Stimulated activated CD4-positive, alpha-beta T cell treated with anti-CD3 and anti-CD28 coated beads, Interleukin-15, amount 100 ng/mL, for 1 hour (primary cell): ENCODE measurements at places on chromosomes 5 and 9.

DNA sequence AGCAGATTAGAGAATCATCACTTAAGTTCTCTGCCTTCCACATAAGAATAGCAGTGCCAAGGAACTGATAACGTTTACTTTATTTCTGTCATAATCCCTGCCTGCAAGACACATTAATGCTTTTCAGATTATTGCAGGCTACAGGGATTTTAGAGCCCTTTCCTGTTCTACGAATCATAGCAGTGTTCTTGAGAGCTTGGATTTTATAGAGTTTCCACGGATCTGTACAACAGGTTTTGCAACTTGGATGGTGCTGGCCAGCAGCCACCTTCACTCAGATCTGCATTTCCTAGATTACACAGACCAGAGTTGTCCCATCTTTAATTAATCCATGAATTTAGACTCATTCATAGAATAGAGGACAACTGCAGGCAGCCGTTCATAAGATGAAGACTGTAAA lies 38.1 kb downstream of the SLC12A2 start:
- DNase-seq: no peak

GRCh38 chr5:169303119-169303515 lies 2.2 kb upstream of the SLIT3 start:
- DNase-seq: no peak

GRCh38 chr9:8883321-8883720 lies 1083.7 kb upstream of the DMAC1 start:
- DNase-seq: no peak

- no peak for DNase-seq
Measured at GRCh38 chr9:37126214-37126788, 5.9 kb downstream of the ZCCHC7 start.

DNA sequence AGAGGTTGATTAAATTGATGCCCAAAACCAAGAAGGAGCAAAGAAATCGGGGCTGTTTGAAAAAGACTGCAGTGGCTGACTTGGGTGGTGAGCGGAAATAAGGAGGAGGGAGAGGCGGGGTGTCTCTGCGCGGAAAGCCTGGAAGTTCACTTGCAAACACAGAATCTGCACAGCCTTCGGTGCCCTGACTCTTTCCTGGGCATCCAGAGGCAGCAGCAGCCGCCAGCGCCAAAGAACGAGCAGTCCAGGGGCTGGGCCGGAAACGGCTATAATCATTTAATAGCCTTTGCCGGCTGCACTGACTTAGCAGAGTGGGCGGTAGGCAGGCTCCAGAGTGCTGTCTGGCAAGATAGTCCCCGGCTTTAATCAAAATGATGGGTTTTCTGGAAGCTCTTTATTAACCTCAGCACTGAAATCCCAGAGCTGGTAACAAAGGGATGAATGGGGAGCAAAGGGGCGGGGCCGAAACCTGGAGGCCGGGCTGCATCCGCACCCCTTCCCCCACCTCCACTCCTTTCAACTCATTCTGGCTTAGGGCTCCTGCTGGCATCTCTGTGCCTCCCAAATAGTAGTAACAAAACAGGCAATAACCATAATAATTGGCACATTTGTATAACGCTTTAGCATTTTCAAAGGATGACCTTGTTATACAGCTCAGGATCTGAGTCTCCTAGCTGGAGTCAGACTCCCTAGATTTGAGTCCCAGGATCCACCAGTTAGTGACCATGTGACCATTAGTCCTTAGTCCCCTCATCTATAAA lies 35.7 kb downstream of the PCDHAC2 start:
- DNase-seq: no peak

DNA sequence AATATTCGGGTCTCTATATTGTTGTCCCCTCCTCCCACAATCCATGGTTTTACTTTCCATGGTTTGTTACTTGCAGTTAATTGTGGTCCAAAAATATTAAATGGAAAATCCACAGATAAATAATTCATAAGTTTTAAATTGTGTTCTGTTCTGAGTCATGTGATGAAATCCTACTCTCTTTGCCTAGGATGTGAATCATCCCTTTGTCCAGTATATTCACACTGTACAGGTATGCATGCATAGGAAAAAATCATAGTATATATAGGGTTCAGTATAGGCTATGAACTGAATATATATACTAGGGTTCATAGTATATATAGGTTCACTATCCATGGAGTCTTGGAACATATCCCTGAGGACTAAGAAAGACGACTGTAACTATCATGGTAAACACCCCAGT lies 19.6 kb downstream of the INSYN2B start:
- DNase-seq: no peak

DNA sequence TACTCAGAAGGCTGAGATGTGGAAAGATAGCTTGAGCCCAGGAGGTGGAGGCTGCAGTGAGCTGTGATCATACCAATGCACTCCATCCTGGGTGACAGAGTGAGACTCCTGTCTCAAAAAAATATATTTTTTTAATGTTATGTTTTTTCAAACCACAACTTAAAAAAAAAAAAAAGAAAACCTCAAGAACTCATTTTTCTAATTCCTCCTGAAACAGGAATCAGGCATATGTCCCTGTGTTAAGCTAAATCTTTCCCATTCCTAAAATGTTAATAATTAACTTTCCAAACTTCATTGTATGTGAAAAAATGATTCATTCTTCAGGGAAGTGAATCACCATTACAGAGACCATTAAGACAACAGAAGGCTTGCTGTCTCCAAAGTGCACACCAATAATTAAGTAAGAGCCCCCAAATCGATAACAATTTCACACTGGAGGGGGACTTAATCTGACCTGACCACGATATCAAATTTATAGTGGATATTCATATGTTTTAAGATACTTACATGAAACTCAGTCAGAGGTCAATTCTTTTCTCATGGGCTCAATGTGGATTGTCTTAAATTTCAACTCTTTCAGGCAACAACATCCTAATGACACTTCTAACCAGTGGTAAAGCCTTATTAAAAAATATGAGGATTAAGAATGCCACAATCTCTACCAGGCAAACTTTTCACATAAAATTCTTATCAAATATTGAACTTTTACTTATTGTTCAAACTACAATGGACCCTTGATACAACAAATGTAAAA lies 5.2 kb downstream of the CEMIP2 start:
- no peak for DNase-seq

- no peak for DNase-seq
Measured at GRCh38 chr5:115816226-115817081, at the start of gene CDO1. CDO1 (minus strand) TSS chr5:115816659; CDS start chr5:115816397, 262 bp downstream.

- no peak for DNase-seq
Measured at GRCh38 chr5:92580814-92581213, 1000.2 kb downstream of the NR2F1-AS1 start.

DNA sequence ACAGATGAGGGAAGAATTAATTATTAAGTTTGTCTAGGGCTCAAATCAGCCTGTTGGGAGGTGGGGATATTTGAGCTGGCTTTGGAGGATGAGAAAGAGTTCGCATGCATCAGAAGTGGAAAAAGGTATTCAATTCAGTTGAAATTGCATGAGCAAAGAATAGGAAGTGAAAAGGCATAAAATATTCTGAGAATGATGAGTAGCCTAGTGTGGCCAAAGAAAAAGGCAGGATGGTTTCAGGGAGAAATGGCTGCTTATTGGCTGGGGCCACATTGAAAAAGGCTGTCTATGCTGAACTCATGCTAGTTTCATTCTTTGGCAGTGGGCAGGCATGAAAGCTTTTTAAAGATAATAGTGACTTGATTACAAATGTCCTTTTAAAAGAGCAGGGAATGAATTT lies 235.4 kb upstream of the RIOK2 start:
- DNase-seq: no peak

DNA sequence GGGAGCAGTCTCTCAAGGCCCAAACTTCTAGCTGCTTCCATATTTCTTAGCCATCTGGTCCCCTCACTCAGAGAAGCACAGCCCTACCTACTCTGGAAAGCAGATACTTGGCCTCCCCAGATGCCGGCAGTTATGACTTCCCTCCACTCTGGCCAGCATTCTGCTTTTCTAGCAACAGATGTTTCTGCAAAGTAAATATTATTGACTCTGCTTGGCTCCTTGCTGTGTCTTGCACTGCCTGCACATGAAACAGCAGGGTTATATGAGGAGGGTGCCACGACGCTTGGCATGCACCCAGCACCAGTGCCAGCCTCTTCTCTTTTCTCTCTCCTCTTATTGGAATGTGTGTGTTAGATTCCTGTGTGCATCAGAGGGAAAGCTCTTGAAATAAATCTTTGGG lies 99.7 kb downstream of the ARHGAP26 start:
- DNase-seq: no peak

GRCh38 chr9:87718231-87718630 lies 7.7 kb upstream of the CTSL start:
- DNase-seq: no peak

DNA sequence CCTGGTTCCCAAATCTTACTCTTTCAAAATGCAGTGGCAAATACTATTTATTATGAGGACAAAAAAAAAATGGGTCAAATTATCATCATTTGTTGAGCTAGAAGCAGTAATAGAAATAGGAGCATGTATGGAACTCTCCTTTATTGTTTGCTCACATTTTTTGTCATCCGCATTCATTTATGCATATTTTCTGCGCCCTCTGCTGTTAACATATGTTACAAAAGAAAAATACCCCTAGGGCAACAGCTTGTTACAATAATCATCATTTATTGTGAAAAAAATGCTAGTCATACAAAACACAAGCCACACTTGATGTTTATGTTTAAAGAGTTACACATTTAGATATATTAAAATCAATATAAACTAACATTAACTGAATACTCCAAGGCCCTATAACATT lies 328.2 kb downstream of the TUSC1 start:
- DNase-seq: no peak

DNA sequence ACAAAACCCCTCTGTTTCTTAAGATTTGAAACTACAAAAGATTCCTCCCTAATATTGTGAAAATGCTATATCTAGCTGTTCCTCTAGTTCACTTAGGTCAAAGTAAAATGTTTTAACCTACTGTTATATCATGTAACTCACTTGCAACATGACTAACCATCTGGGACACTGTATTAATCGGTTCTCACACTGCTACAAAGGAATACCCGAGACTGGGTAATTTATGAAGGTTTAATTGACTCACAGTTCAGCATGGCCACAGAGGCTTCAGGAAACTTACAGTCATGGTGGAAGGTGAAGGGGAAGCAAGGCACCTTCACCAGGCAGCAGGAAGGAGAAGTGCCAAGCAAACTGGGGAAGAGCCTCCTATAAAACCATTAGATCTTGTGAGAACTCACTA lies 34.7 kb downstream of the DIMT1 start:
- no peak for DNase-seq

GRCh38 chr9:78563269-78563668 lies 266.3 kb downstream of the PSAT1 start:
- DNase-seq: no peak

GRCh38 chr9:18632632-18633403 lies 158.9 kb downstream of the ADAMTSL1 start:
- DNase-seq: no peak

GRCh38 chr9:129944506-129945116 lies 98.4 kb downstream of the FNBP1 start:
- DNase-seq: no peak

GRCh38 chr5:59943452-59944113 lies 50.1 kb upstream of the PDE4D start:
- no peak for DNase-seq

DNA sequence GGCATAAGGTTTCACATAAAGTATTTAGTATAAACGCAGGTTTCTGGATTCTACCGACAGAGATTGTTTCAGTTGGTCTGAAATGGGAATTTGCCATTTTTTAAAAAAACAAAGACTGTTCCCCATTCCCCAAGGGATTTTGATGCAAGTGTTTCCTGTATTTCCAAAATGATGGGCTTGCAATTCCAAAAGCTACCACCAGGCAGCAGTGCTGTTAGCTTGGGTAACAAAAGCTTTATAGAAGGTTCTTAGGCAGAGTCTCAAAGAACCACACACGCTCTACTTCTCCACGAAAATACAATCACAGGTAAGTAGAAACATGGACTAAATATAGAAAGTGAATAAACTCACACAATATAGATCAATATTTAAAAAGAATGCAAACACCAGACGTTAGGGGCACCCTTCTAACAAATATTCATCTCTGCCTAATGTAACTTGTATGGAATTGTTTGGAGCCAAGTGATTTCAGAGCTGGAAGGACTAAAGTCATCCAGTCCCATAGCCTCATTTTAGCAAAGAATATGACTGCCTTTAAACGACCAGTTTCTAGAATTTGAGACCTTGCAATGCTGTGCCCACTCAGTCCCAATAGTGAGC lies 154.3 kb downstream of the SPOCK1 start:
- no peak for DNase-seq

- no peak for DNase-seq
Measured at GRCh38 chr5:176533894-176534611, 3.1 kb downstream of the RNF44 start.

- no peak for DNase-seq
Measured at GRCh38 chr5:72468024-72468423, 39.2 kb downstream of the ZNF366 start.

- DNase-seq: no peak
Measured at GRCh38 chr5:147411359-147412319, 98.2 kb downstream of the DPYSL3 start.

GRCh38 chr5:178612299-178612698 lies 14.6 kb downstream of the CLK4 start:
- DNase-seq: no peak

DNA sequence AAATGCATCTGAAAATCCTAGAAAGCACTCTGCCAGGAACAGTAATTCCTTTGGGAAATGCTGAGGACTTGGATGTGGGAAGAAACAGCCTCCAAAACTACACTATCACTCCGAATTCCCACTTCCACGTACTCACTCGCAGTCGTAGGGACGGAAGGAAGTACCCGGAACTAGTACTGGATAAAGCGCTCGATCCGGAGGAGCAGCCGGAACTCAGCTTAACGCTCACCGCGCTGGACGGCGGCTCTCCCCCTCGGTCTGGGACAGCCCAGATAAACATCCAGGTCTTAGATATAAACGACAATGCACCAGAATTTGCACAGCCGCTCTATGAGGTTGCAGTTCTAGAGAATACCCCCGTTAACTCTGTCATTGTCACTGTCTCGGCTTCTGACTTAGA lies 786 bp downstream of the PCDHB3 start:
- DNase-seq: no peak

DNA sequence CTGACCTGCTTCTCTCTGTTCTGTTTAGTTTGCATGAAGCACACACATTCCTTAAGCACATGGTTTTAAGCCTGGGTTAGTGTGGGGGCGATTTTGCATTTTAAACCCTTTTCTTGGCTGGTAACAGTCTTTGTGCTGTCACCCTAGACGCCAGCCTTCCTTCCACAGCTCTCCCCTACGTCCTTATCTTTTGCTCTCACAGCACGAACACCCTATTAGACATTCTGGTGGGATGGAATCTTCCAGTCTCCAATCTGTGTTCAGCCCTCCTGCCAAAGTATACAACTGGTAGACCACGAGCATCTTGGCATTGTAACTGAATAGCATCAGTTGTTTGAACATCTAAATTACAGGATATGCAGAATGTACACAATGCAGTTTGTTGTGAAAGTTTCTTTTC lies 316.9 kb upstream of the IRX2 start:
- DNase-seq: no peak

GRCh38 chr9:91778031-91778430 lies 172.0 kb downstream of the ROR2 start:
- no peak for DNase-seq

DNA sequence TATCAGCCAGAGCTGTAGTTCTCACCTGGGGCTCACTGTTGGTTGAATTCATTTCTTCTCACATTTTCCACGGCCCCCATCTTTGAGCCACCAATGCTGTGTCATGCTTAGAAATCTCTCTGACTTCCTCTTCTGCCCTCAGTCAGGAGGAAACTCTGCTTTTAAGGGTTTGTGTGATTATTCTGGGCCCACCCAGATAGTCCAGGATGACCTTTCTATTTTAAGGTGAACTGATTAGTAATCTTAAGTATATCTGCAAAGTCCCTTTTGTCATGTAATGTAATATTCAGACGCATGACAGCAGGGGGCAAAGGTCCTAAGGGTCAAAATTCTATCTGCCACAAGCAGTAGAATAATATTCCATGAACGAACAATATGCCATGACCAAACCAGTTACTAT lies 88.4 kb downstream of the AK8 start:
- no peak for DNase-seq
